ENCODE measurements at places on chromosomes 5 and 9. TPM values are rescaled to one million over a fixed set of nuclear protein-coding genes. Genes with fewer than 3 reads are reported as not detected.

CTNND2 gene
- total RNA-seq = under 0.01 TPM

TNFSF15 gene
- total RNA-seq = 0.20 TPM

SH3RF2 gene
- 0.20 TPM for total RNA-seq

TXNDC15 gene
- 103 TPM for total RNA-seq

PALM2AKAP2 gene
- 13.3 TPM for total RNA-seq

SERINC5 gene
- total RNA-seq = 12.1 TPM

BTNL3 gene
- total RNA-seq = not detected

All from subcutaneous preadipocyte (primary cell).